Activated CD8-positive, alpha-beta T cell treated with anti-CD3 and anti-CD28 coated beads for 36 hours (primary cell): ENCODE measurements at places on chromosomes 12 and 14. TPM values are rescaled to one million over a fixed set of nuclear protein-coding genes. Genes with fewer than 3 reads are reported as not detected.

DNA sequence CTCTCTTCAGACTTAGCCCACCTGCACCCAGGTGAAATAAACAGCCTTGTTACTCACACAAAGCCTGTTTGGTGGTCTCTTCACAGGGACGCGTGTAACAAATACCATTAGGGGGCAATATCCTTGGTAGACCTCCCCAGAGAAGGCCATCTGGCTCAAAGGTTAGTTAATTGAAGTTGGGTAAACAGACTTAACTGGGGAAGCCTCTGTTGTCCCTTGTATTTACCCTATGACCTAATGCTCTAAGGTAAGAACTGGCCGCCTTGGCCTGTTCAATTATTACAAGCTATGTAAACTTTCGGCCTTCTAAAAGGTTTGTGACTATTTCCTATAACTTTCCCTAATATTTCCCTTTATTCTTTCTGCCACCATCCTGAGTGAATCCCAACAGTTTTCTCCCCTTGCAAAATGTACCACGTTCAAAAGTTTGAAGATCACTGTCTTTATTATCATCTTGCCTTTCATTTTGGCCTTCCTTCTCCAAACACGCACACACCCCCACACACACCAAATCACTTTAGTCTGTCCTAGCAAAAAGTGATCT is 15.3 kb upstream of the LYZ start:
- no peak overlapping the region for H3K27ac ChIP-seq
- H3K4me1 ChIP-seq, result peaks cover 44% of the 10 kb centered on the region
- no peaks in the 10 kb centered on the region for H3K27me3 ChIP-seq
- H3K4me3 ChIP-seq, result no peak overlapping the region
- no peaks in the 10 kb centered on the region for H3K36me3 ChIP-seq

DNA sequence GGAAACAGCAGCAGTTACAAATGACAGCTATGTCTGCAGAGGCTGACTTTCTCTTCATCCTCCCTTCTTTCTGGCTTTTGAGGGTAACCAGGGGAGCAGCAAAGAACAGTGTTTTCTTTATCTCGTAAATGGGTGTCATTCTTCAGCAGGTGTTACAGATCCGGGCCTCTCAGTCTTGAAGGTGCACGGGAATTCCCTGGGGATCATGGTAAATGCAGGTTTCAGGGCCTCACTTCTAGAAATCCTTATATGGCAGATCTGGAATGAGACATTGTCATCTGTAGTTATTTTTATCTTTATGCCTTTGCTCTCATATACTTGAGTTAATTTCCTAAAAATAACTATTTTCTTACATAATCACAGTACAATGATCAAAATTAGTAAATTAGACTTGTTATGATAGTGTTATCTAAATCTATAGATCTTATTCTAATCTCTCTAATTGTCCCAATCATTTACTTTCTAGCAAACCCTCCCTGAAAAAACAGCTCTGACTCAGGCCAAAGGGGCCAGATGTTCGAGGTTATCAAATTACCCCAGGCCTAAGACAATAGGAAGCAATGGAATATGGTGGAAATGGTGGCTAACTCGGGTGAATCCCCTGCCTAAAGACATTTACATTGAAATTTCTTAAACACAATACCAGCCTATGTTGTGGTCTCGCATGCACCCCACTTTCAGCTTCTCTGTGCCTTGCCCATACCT is 145.0 kb downstream of the CAND1 start:
- H3K27ac ChIP-seq, result no peak overlapping the region
- H3K27me3 ChIP-seq, result no peaks in the 10 kb centered on the region
- no peaks in the 10 kb centered on the region for H3K4me1 ChIP-seq
- H3K4me3 ChIP-seq, result no peak overlapping the region
- H3K36me3 ChIP-seq, result no peaks in the 10 kb centered on the region
- DNase-seq, result no peak

GRCh38 chr12:124548854-124549378 is 18.5 kb downstream of the NCOR2 start:
- DNase-seq, result peak; percentile 62
- no peaks in the 10 kb centered on the region for H3K27me3 ChIP-seq
- no peak overlapping the region for H3K4me3 ChIP-seq
- H3K27ac ChIP-seq, result peak overlapping the region; percentile 36

DNA sequence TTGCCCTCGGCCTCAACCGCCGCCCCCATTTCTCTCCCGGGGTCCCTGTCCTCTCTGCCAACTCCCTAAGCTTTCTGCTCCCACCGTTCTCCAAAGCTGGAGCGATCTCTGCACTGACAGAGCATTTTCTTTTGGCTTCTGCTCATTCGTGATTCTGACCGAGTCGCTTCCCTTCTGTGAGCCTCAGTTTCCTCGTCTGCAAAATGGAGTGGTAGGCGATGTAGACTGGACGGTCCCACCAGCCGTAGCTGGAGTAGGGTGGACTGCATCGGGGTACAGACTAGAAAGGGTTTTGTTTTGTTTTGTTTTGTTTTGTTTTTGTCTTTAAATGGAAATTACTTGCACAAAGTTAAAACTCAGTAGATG is 2.4 kb downstream of the VSX2 start:
- no peaks in the 10 kb centered on the region for H3K36me3 ChIP-seq
- no peak for DNase-seq
- H3K4me1 ChIP-seq, result peaks cover 11% of the 10 kb centered on the region
- H3K27ac ChIP-seq, result no peak overlapping the region
- H3K4me3 ChIP-seq, result peak overlapping the region; percentile 33
- H3K27me3 ChIP-seq, result peaks cover 68% of the 10 kb centered on the region

- peak overlapping the region; percentile 95 for H3K4me3 ChIP-seq
- no peaks in the 10 kb centered on the region for H3K27me3 ChIP-seq
- H3K27ac ChIP-seq, result peak overlapping the region; percentile 86
- H3K36me3 ChIP-seq, result peaks cover 6% of the 10 kb centered on the region
Measured at GRCh38 chr14:39102265-39102968, 618 bp downstream of the SEC23A start.

DNA sequence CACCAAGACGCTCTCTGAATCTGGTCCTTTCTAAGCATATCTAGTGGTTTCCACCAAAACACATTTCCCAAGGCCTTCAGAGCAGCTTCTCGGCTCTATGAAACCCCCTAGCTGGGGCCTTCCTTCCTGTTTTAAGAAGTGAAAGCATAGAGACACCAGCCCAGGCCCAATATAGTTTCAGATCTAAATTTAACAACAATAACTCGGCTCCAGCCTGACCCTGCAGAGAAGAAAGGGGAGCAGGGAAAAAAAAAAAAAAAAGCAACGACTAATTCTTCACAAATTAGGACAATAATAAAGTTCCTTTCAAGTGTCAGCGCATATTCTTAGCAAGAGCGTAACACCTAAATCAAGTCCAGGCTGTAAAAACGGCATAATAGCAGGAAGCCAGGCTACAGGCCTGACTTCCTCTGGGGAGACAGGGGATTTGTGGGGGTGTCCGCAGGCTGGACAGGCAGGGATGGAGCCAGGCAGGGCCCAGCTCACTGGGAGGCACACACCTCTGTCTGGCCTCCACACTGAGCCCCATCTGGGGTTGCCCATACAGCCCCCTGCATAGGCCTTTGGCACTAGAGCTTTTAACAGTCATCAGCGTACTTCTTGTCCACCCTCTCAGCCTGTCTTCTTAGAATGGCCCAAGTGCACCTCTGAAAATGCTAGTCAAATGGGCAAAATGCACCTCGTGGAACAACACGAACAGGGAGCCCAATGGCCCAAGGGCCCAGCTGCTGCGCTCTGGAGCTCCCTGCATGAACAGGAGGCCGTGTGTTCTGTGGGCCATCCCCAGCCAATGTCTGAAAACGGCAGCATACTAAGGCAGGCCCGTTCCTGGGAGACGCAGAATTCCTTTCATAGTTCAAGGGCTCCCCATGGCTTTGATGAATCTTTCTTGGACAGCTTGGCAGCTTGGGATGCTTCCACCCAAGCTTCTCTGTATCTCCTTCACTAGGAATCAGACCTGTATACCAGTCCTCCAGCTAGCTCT is 772.9 kb downstream of the MED13L start:
- H3K27ac ChIP-seq, result no peak overlapping the region
- no peaks in the 10 kb centered on the region for H3K4me1 ChIP-seq
- no peak for DNase-seq

GRCh38 chr12:20808521-20808920 is 2.0 kb upstream of the SLCO1B3 start:
- no peak overlapping the region for H3K4me3 ChIP-seq
- no peak for DNase-seq
- H3K36me3 ChIP-seq, result no peaks in the 10 kb centered on the region
- H3K27ac ChIP-seq, result no peak overlapping the region
- no peaks in the 10 kb centered on the region for H3K27me3 ChIP-seq
- no peaks in the 10 kb centered on the region for H3K4me1 ChIP-seq

DNA sequence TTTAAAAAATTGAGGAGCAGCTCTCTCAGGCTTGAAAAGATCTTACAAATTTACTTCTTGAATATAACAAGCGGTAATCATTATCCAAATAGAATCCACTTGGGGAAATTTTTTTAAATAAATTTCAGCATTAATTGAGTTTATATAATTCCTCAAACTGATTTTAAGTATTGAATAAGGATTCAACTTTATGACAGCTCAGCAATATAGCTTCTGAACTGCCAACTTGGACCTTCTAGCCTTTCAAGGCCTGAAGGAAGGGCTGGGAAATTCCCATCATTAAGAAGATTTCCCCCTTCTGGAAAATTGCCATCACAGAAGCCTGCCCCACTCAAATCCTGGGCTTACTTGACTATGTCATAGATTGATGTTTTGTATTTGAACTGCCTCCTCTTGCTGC is 57.5 kb upstream of the GARIN2 start:
- peaks cover 23% of the 10 kb centered on the region for H3K4me1 ChIP-seq
- H3K36me3 ChIP-seq, result peaks cover 18% of the 10 kb centered on the region
- H3K27me3 ChIP-seq, result no peaks in the 10 kb centered on the region
- no peak overlapping the region for H3K4me3 ChIP-seq

- H3K36me3 ChIP-seq, result no peaks in the 10 kb centered on the region
- peaks cover 2% of the 10 kb centered on the region for H3K27me3 ChIP-seq
- no peak for DNase-seq
- no peaks in the 10 kb centered on the region for H3K4me1 ChIP-seq
- no peak overlapping the region for H3K27ac ChIP-seq
Measured at GRCh38 chr12:52949413-52950331, 754 bp downstream of the KRT18 start.

- H3K27me3 ChIP-seq, result peaks cover 20% of the 10 kb centered on the region
- H3K36me3 ChIP-seq, result no peaks in the 10 kb centered on the region
- H3K4me1 ChIP-seq, result no peaks in the 10 kb centered on the region
- DNase-seq, result peak; percentile 5
- no peak overlapping the region for H3K4me3 ChIP-seq
- no peak overlapping the region for H3K27ac ChIP-seq
Measured at GRCh38 chr14:88929656-88930436, 105.4 kb downstream of the TTC8 start.

DNA sequence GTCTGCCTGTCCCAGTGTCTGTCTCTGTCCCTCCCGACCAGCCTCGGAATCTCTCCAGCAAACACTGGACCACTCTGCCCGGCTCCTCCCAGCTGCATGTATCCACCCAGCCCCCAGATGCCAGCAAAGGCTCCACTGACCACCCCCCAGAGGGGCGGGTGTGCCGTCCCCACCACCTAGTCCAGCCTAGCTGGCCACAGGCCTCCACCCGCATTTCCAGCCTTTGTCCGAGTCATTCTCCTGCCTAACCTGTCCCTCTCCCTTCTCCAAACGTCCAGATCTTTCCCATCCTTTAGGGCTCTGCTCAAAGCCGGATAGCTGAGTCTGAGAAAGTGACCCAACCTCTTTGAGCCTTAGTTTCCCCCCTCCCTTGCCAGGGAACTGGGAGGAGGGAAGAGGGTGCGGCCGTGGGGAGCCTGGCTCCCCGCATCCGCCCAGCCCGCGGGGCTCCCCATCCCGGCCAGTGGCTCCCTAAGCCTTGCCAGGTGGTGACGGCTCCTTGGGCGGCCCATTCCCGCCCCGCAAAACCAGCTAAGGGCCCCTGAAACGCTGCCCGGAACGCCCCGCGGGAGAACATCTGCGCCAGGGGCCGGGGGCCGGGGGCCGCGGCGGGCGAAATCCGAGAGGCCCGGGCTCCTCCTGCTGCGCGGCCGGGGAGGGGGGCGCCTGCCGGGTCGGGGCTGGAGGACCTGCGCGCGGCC is 34.6 kb upstream of the ANKRD9 start:
- DNase-seq, result no peak
- no peaks in the 10 kb centered on the region for H3K36me3 ChIP-seq
- no peak overlapping the region for H3K27ac ChIP-seq
- H3K27me3 ChIP-seq, result peaks cover 26% of the 10 kb centered on the region

DNA sequence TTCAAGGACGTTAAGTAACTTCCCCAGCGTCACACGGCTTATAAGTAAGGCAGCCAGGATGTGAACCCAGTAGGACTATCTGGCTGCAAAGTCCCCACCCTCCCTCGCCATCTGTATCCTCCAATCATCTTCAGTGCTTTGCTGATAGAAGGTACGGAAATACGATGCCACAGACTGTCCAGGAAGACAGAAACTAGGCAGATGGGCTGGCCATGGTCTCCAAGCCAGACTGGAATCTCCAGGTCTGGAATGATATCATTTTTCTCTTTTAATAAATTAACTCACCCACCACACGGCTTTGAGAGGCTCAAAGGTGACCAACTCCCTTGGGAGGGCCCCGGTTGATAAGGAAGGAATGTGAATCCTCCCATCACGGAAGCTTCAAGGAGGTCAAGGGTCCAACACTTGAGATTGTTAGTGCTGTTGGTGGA is 16.3 kb upstream of the BDKRB1 start:
- no peaks in the 10 kb centered on the region for H3K36me3 ChIP-seq
- no peak overlapping the region for H3K4me3 ChIP-seq
- no peak for DNase-seq
- peaks cover 4% of the 10 kb centered on the region for H3K27me3 ChIP-seq

DNA sequence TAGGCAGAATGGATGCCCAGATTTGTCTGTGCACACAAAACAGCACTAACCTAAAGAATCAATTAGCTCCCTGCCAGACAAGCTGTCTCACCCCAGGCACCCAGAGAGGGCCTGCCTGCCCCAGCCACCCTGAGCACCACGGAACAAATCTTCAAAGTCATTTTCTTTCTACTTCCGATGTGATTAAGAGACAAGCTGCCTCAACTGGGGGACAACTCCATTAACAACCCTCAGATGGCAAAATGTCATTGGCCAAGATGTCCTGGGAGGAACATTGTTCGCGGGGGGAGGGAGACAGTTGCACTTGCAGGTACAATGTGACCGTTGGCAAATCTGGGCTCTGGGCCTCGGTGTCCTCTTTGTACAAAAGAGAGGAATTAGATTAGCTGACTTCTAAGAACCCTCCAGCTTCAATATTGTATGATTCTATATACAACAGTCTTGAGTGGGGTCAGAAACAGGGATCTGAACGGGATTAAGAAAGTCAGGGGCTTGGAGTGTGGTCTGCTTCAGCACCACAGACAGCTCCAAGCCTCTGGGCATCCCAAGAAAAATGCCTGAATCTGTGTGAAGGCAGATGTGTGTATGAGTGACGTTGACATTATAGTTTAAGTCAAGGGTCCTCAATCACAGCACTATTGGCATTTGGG is 42.8 kb upstream of the CMKLR1 start:
- no peak overlapping the region for H3K4me3 ChIP-seq
- no peak for DNase-seq

- peak overlapping the region; percentile 58 for H3K4me3 ChIP-seq
- H3K27me3 ChIP-seq, result peaks cover 8% of the 10 kb centered on the region
- H3K4me1 ChIP-seq, result peaks cover 11% of the 10 kb centered on the region
- H3K27ac ChIP-seq, result no peak overlapping the region
Measured at GRCh38 chr12:93167841-93168492, 209.8 kb upstream of the NUDT4 start.

- H3K4me3 ChIP-seq, result no peak overlapping the region
- H3K4me1 ChIP-seq, result peaks cover 38% of the 10 kb centered on the region
- DNase-seq, result no peak
- no peaks in the 10 kb centered on the region for H3K27me3 ChIP-seq
- H3K27ac ChIP-seq, result no peak overlapping the region
Measured at GRCh38 chr14:50057331-50057730, 59.0 kb downstream of the VCPKMT start.

The AMIGO2 gene
- 12.1 TPM for total RNA-seq

The C12orf76 gene
- 9.7 TPM for total RNA-seq

The CPNE8 gene
- total RNA-seq, result 1.4 TPM

The GYS2 gene
- total RNA-seq, result not detected

The RAD9B gene
- total RNA-seq, result 1.7 TPM

The ARHGAP9 gene
- 128 TPM for total RNA-seq

The KRT72 gene
- 0.32 TPM for total RNA-seq
